ENCODE measurements at places on chromosomes 1 and 21.

DNA sequence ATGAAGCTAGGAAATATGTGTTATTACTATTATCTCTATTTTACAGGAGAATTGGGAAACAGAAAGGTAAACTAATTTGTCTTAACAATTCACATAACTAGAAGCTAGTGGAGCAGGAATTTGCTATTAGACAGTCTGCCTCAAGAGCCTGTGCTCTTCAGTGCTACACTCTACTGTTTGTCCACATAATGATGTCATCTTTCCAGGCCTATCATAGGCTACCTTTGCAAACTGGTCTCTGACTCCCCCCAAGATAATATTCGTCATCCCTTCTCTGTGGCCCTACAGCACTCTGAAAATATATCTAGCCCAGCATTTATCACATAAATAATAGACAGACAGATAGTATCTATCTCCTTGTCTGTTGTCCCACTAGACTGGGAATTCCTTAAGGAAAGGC is 34.1 kb downstream of the TRIT1 start:
- H3K4me1 ChIP-seq: no peaks in the 10 kb centered on the region
- H3K4me3 ChIP-seq: no peak overlapping the region
- H3K27ac ChIP-seq: no peak overlapping the region
- DNase-seq: no peak
- no peaks in the 10 kb centered on the region for H3K27me3 ChIP-seq

DNA sequence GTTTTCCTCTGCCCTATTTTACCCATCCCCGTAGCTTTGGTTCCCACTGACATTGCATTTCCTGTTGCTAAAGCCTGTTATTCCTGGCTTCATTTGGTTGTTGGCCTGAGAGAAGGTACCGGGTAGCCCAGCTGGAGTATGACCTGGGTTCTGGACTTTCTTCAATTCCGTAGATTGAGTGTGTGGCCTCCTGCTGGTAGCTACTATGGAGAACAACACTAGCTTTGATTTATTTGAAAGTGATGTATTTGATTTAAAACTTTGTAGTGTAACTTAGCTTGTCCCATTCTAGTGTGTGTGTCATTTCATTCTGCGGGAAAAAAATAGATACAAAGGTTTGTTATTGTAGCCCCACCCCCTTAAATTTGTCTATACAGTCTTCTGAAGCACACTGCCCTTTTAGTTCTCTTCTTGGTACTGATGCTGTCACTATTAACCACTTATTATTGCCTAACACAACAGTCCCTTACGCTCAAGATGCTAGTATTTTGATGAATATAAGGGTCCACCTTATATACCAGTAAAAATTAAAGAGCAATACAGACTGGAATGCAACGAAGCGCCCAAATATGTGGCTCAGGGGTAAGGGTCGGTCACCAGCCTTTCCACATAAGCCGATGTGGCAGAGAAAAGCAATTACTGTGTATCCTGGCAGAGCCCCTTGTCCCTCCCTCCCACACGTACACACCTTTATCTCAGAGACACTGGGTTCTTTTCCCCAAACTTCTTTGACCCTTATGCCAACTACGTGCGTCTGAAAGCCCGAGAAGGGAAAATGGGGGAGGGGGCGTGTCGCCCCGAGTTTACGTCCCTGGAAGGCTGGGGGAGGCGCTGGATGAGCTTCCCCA is 643 bp upstream of the MOV10 start:
- no peaks in the 10 kb centered on the region for H3K36me3 ChIP-seq
- H3K27me3 ChIP-seq: no peaks in the 10 kb centered on the region
- peak; percentile 59 for DNase-seq
- H3K27ac ChIP-seq: peak overlapping the region; percentile 77
- H3K4me3 ChIP-seq: peak overlapping the region; percentile 77

DNA sequence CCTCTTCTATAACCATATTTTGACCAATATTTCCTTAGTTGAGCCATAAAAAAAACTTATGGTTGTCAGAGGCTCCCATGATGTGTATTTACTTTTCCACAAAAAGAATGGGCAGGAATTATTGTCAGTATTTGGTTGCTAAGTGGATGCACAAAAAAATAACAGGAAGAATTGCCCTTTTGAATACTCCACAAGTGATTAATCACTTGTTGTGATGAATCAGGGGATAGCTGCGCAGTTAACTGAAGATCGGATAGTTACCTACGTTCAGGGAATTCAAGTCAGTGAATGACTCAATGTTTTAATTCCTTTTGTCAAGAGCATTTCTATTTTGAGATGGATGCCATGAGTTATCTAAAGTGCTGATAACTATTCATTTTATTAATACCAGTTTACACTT is 785.2 kb upstream of the B3GALT2 start:
- no peaks in the 10 kb centered on the region for H3K36me3 ChIP-seq
- H3K27ac ChIP-seq: no peak overlapping the region
- no peaks in the 10 kb centered on the region for H3K4me1 ChIP-seq
- no peak for DNase-seq
- no peaks in the 10 kb centered on the region for H3K27me3 ChIP-seq

DNA sequence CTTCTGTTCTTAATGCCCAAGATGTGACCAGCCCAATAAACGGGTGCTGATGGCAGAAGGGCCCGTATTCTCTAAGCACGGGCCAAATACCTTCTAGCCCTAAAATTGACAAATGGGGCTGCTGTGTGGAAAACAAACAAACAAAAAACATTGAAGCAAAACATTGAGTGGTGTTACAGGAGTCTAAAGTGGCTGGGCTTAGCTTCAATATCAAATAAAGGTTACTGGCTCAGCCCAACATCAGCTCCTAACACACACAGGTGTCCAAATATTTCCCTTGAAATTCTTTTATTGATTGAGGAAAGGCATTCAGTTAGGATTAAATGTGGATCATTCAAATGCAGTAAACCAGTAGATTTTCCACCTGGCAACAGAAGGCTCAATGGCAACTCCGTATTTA is 13.3 kb upstream of the TTF2 start:
- H3K27ac ChIP-seq: no peak overlapping the region
- H3K4me3 ChIP-seq: no peak overlapping the region
- no peaks in the 10 kb centered on the region for H3K36me3 ChIP-seq
- H3K27me3 ChIP-seq: no peaks in the 10 kb centered on the region

DNA sequence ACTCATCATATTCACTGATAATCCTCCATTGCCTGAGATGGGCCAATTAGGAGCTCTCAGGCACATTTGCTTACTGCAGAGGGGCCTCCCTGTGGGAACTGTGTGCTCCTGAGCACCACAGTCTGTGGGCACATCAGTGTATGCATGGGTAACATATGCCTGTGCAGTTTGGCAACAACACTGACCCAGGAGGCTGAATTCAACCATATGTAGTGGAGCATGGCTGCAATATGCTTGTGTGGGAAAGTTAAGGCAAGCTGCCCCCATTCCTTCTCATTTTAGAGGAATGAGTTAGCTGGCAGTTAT is 11.8 kb upstream of the FMOD start:
- DNase-seq: no peak
- no peak overlapping the region for H3K4me3 ChIP-seq
- H3K4me1 ChIP-seq: peaks cover 3% of the 10 kb centered on the region
- no peaks in the 10 kb centered on the region for H3K27me3 ChIP-seq

- DNase-seq: peak; percentile 83
- H3K4me1 ChIP-seq: peaks cover 10% of the 10 kb centered on the region
- H3K36me3 ChIP-seq: no peaks in the 10 kb centered on the region
- no peaks in the 10 kb centered on the region for H3K27me3 ChIP-seq
- H3K4me3 ChIP-seq: no peak overlapping the region
Observed at GRCh38 chr1:184664042-184664660, 90.5 kb downstream of the EDEM3 start.

GRCh38 chr1:202587859-202588485 is 122.3 kb downstream of the SYT2 start:
- no peak overlapping the region for H3K27ac ChIP-seq
- H3K27me3 ChIP-seq: no peaks in the 10 kb centered on the region
- DNase-seq: no peak
- no peaks in the 10 kb centered on the region for H3K36me3 ChIP-seq

DNA sequence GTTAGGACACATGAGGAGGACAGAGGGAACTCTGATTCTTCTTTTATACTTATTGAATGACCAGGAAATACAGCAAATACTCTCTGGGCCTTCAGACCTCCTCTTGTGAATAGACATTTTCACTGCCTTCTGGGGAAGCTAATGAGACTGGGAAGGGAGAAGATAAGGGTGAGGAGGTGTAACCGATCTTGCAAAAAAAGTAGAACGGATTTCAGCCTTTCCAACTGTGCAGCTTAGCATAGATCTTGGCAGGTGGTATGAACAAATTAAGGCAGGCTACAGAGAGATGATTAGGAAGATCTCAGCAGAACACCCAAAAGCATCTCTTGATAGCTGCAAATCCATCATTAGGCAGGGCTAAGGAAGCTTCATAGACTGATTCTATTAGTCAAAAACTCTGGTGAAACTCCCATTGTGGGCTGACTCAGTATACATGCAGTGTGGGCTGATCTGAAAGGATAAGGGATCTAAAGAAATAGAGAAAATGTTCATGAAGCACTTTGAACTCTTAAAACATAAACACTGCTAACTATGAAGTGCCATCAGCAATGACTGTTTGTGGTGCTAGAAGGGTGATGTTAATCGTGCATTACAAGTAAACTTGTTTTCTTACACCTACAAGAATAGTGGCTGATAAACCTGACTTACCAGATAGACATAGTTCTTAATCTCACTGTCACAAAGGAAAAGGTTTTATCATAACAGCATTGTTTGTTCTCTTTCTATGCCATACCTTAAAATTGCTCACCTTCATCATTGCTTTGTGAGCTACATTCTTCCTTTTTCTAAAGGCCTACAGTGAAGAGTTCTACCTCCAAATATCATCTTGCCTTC is 85.5 kb upstream of the PALMD start:
- H3K4me3 ChIP-seq: no peak overlapping the region
- no peak overlapping the region for H3K27ac ChIP-seq
- H3K27me3 ChIP-seq: no peaks in the 10 kb centered on the region
- no peaks in the 10 kb centered on the region for H3K4me1 ChIP-seq
- H3K36me3 ChIP-seq: no peaks in the 10 kb centered on the region

GRCh38 chr1:151137789-151138188 is 8.6 kb downstream of the SEMA6C start:
- DNase-seq: no peak
- no peak overlapping the region for H3K27ac ChIP-seq
- H3K36me3 ChIP-seq: no peaks in the 10 kb centered on the region

DNA sequence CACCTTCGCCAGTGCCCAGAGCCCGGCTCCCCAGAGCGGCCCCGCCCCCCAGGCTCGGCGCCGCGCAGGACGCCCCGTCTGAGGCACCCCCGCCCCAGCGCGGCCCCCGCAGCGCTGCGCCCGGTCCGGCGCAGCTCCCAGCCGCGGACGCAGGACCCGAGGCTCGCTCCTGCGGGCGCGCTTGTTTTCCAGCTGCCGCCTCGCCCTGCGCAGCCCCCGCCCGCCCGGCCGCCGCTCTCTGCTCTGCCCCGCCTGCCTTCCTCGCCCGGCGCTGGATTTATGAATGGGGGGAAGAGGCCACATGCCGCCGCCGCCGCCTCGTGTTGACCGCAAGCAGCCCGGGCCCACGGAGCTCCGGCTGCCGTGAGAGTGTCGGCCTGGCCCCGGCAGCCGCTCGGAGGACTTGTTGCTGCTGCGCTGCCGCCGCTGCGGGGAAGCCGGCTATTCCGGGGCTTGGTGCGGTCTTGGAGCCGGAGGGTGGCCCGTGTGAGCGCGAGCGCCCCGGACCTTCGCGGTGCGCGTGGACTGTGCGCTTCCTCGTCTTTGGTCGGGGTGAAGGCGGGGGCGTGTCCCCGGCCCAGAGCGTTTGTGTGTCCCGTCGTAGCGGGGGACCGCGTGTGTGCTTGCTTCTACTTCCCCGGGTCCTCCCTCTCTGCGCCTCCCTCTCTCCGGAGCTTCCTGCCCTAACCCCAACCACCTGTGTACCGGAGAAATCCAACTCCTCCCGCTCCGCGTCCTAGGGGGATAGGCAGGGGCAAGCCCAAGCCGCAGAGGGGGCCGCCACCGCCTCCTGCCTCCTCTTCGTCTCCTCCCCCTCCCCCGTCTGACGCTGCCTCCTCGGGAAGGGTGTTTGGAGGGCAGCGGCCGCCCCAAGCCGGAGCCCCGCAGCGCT is 736 bp downstream of the KCNC4 start:
- DNase-seq: peak; percentile 71
- H3K4me3 ChIP-seq: peak overlapping the region; percentile 58
- no peaks in the 10 kb centered on the region for H3K36me3 ChIP-seq
- H3K27me3 ChIP-seq: no peaks in the 10 kb centered on the region
- H3K27ac ChIP-seq: peak overlapping the region; percentile 36

- H3K4me1 ChIP-seq: peaks cover 15% of the 10 kb centered on the region
- no peaks in the 10 kb centered on the region for H3K27me3 ChIP-seq
Observed at GRCh38 chr1:8671306-8671917, 146.0 kb downstream of the RERE start.

GRCh38 chr1:16145662-16146278 is 10.1 kb downstream of the EPHA2 start:
- no peak overlapping the region for H3K4me3 ChIP-seq
- H3K4me1 ChIP-seq: peaks cover 45% of the 10 kb centered on the region
- peaks cover 34% of the 10 kb centered on the region for H3K36me3 ChIP-seq
- H3K27me3 ChIP-seq: no peaks in the 10 kb centered on the region

DNA sequence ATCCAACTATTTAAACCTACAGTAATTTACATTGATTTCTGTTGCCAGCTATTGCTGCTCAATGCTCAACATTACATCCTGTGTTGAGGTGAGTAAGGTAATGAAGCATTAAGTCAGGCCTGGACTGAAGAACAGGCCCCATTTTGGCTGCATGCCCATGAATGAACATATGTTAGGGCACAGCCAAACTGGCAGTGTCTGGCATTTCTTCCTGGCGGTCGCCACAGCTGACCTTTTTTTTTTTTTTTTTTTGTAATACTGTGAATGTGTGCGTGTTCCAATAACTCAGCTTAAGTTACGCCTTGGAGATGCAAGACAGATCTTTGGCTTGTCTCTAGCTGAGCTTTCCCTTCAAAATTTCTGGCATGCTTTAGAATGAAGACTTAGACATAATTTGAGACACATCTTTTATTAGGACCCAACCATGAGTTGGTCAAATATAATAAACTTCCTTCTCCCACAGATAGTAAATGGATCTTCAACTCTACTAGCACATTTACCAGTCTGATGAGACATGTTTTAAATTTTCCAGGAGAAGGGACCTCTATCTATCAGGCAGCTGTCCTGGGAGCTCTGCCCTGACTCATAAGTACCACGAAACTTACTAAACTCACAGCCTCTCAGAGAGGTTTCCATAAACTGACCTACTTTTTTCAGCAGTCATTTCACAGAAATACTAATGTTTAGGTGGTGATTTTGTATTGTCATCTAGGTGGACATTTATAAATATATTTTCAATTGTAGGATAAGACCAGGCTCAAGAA is 341.1 kb upstream of the RUNX1 start:
- no peak for DNase-seq
- H3K27ac ChIP-seq: no peak overlapping the region
- H3K27me3 ChIP-seq: no peaks in the 10 kb centered on the region
- no peaks in the 10 kb centered on the region for H3K36me3 ChIP-seq

DNA sequence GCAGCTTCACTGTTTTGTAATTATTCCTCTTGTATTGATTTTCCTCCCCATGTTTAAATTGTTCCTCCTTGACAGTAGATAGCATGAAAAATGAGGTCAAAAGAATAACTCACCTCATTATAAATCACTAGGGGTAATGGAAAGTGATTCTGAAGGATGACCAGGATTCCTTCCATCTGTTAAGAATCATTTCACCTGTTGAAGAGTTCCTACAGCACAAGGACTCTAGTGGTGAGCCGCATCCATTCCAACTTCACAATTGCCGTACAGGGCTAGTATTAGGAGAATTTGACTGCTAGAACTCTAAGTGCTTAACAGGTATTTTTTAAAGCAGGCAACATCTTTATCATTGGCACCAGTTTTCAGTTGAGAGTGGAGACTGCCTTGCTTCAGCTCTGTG is 13.7 kb downstream of the PPP1R12B start:
- no peak overlapping the region for H3K4me3 ChIP-seq
- H3K27ac ChIP-seq: no peak overlapping the region
- no peak for DNase-seq
- H3K27me3 ChIP-seq: no peaks in the 10 kb centered on the region
- H3K36me3 ChIP-seq: no peaks in the 10 kb centered on the region
